ENCODE measurements at places on chromosomes 16 and 17.

DNA sequence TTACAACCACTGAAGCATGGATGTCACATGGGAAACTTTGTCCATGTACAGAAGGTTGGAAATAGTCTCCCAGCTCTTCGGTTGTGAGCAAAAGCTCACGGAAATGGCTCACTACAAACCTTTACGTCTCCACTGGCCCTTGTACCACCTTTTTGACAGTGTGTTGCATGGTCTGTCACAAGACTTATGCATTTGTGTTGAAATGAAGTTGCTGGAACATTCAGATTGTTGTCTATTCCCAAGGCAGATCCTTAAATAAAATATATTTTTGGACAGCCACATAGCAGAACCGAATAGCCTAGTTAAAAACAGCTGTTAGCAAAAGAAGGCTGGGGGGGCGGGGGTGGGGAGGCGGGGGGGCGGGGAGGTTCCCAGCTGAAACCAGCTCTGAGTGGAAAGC lies 39.2 kb downstream of the KNOP1 start:
- DNase-seq, result no peak

- DNase-seq, result no peak
Measured at GRCh38 chr16:27847030-27847550, 216.4 kb downstream of the GSG1L start.

GRCh38 chr16:89458551-89458950 lies 31.8 kb downstream of the ANKRD11 start:
- DNase-seq, result no peak

GRCh38 chr17:81417049-81417878 lies 22.0 kb downstream of the BAHCC1 start:
- no peak for DNase-seq

- no peak for DNase-seq
Measured at GRCh38 chr17:39663340-39663687, 1.8 kb upstream of the TCAP start.

- DNase-seq, result no peak
Measured at GRCh38 chr17:34121311-34121710, 133.8 kb upstream of the CCL2 start.

DNA sequence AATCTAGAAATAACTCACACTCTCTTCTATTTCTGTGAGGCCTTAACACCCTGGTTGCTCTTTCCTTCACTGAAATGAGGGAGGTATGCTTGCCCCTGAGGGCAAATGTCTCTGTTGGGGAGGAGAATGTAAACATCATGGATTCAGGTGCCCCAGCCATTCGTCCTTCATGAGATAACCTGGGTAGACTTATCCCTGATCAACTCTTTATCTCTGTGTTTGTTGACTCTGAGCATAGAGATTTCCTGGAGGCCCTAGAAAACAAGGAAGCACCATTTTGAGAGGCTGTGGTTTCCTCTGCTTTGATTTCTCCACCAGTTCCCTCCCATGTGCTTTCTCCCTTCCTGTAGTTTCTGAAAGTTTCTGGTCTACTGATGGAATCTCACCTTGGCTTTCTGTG lies 77.3 kb downstream of the PHKB start:
- no peak for DNase-seq

- no peak for DNase-seq
Measured at GRCh38 chr16:11106726-11107125, 149.3 kb downstream of the SOCS1 start.

DNA sequence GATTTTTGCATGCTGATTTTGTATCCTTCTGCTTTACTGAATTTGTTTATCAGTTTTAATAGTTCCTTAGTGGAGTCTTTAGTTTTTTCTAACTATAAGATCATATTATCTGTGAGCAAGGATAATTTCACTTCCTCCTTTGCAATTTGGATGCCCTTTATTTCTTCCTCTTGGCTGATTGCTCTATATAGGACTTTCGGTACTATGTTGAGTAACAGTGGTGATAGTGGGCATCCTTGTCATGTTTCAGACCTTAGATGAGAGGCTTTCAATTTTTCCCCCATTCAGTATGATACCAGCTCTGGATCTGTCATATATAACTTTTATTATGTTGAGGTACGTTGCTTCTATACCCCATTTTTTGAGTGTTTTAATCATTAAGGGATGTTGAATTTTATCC lies 224.5 kb upstream of the CNTNAP4 start:
- no peak for DNase-seq

DNA sequence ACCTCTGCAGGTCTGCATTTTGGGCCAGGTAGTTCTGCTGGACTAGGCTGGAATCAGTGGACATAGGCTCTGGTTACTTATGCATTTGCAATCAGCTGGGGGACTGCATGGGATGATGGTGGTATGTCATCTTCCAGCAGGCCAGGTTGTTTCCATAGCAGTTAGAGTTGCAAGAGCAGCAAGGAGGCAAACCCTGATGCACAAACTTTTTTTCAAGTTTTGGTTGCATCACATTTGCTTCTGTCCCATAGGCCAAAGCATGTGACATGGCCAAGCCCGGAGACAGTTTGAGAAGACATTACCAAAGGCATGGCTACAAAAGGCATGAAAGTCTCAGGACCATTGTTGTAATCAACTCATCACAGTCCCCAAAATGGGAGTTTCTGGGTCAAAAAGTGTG lies 58.2 kb downstream of the PRKCB start:
- no peak for DNase-seq

- no peak for DNase-seq
Measured at GRCh38 chr17:16442594-16443510, 27.5 kb downstream of the TRPV2 start.

DNA sequence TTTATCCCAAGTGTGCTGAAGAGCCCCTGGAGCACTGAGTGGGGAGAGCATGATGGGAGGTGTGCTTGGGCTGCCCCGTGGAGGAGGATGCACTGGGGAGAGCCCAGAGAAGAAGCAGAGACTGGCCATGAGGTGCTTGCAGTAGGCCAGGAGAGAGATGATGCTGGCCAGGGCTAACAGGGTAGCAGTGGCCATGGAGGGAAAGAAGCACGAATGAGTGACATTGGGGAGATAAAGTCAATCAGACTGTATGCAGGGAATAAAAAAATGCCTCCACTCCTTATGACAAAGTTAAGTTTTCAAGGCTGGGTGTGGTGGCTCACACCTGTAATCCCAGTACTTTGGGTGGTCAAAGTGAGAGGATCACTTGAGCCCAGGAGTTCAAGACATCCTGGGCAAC lies 5.4 kb upstream of the TMEM220 start:
- DNase-seq, result no peak

GRCh38 chr17:71922439-71922838 lies 198.4 kb upstream of the SOX9 start:
- no peak for DNase-seq

DNA sequence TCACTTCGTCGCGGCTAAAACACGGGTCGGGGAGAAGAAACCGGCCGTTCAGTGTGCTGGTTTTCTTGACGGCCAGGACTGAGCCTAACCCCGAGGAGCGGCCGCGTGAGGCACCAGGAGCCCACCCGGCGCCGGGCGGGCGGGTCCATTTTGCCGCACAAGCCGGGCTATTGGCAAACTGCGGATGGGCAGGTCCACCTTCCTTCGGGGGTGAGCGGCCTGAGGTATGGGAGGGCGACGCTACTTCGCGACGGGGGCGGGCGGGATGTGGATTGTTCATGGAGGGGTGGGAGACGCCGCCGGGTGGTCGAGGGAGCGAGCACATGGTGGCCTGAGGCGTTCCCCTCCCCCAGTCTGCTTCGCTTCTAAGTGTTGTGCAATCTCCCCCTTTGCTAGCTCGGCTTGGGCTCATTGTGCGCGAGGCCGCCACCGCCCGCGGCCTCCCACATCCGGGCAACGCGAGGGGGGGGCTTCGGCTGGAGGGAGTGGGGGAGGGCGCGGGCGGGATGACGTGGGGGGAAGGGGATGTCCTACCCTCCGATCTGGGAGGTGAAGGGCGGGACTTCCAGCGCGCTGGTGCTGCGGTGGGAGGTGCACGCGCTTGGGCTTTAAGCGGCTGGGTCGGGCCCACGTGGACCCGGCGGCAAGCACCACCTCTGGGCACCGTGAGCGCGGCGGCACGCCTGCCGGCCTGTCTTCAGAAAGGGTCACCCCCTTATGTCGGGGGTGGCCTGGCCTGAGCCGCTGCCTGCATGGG lies 5.9 kb upstream of the CD68 start:
- DNase-seq, result peak; percentile 81

DNA sequence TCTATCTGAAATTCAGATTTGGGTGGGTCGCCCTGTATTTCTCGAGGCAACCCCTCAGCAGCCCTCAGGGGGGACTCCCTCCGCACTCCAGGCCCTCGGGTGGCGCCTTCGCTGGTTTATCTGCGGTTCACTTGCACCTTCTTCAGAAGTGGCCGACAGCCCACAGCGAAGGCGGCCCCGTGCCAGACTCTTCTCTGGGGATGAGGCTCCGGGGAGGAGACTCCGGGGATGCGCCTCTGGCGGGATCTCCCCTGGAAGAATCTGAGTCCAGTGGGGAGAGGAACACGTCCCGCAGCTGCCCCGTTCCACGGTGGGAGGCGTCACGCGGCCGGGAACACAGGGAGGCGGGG lies 63.9 kb upstream of the DNAJA2 start:
- DNase-seq, result no peak

GRCh38 chr17:80212511-80212910 lies 7.6 kb downstream of the SGSH start:
- no peak for DNase-seq

DNA sequence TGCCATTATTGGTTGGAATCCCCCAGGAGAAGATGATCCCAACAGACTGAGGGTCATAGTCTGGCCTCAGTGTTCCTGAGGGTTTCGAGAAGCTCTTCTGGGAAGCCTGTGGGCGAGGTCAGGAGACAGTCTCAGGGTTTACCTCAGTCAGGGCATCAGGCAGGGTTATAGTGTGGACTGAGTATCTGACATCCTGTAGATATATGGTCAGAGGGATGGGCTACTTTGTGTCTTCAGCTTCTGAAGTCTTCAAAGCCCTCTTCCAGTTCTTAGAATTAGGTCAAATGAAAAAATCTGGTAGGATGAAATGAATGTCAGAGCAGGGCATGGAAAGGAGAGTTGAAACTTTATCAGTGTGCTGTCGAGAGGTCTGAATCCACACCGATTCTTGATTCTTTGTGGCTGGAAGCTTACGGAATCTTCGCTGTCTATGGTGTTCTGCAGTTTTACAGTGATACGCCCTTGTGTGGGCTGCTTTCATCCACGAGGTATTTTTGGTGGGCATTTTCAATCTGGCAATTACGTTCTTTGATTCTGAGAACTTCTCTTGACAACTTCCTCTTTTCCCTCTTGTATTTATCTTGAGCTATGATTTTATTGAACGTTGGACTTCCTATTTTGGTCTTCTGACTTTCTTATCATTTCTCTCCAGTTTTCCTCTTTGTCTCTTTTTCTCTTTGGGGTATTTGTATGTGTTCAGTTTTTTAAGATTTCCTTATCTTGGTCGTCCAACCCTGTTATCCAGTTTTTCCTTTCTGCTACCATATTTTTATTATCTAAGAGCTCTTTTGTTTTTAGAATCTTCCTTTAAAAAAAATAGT lies 30.4 kb downstream of the BPTF start:
- no peak for DNase-seq

- no peak for DNase-seq
Measured at GRCh38 chr17:751269-752001, 629 bp downstream of the GEMIN4 start.

- DNase-seq, result no peak
Measured at GRCh38 chr17:17445925-17446665, 30.7 kb upstream of the MED9 start.

- DNase-seq, result no peak
Measured at GRCh38 chr16:53646506-53646905, 57.2 kb downstream of the RPGRIP1L start.

GRCh38 chr16:22660441-22661160 lies 149.9 kb downstream of the NPIPB5 start:
- DNase-seq, result no peak

- DNase-seq, result no peak
Measured at GRCh38 chr16:68299571-68300453, 10.9 kb downstream of the SLC7A6OS start.

DNA sequence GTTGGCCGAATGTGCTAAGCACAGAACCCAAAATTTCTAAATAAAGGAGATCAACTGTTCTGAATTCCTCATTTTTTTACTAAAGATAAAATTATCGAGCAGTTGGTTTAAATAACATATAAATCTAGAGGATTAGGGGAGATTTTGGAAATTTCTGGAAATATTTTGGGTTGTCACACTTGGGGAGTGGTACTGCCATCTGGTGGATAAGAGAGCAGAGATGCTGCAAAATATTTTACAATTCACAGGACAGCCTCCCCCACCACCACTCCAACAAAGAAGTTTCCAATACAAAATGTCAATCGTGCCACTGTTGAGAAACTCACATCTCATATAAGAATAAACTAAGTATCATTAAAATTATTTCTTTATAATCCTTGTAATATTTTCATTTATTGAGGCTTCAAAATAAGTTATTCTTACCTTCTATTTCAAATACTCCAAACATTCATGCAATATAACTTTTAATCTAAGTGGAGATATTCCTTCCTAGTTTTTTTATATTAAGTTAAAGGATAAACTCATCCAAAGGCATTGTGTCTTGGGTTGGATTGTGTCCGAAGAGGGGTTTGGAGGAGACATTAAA lies 17.0 kb upstream of the ABCA8 start:
- DNase-seq, result no peak

DNA sequence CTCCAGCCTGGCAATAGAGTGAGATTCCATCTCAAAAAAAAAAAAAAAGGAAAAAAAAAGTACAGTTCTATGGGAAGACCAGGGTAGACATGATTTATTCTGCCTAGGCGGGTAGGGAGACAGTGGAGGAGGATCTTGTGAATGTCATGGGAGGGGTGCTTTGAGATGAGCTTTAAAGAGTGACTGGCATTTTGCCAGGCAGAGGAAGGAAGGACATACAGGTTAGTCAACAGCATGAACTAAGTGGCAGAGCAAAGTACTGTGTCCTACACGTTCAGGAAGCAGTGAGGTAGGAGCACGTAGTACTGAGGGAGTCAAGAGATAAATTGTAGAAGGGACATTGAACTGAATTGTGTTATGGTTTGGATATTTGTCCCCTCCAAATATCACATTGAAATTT lies 451.5 kb downstream of the TOX3 start:
- no peak for DNase-seq

GRCh38 chr16:82464187-82464586 lies 162.6 kb upstream of the CDH13 start:
- DNase-seq, result no peak

DNA sequence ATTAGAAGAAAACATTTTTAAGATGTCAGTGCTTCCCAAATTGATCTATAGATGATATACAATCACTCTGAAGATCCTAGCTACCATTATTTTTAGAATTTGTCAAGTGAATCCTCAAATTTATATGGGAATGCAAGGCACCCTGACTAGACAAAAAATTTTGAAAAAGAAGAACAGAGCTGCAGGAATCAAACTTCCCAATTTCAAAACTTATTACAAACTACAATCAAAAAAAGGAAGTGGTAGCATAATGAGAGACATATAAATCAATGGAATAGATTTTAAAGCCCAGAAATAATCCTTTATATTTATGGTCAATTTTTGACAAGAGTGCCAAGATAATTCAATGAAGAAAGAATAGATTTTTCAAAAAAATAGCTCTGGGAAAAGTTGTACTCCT lies 198.3 kb upstream of the KCNJ16 start:
- DNase-seq, result no peak
